Stimulated activated CD4-positive, alpha-beta T cell treated with anti-CD3 and anti-CD28 coated beads, Interleukin-4, amount 100 ng/mL, for 1 hour (primary cell): ENCODE measurements at places on chromosomes 6 and 20.
A peak's percentile ranks its signal among the peaks of the same experiment; 100 is the strongest.

DNA sequence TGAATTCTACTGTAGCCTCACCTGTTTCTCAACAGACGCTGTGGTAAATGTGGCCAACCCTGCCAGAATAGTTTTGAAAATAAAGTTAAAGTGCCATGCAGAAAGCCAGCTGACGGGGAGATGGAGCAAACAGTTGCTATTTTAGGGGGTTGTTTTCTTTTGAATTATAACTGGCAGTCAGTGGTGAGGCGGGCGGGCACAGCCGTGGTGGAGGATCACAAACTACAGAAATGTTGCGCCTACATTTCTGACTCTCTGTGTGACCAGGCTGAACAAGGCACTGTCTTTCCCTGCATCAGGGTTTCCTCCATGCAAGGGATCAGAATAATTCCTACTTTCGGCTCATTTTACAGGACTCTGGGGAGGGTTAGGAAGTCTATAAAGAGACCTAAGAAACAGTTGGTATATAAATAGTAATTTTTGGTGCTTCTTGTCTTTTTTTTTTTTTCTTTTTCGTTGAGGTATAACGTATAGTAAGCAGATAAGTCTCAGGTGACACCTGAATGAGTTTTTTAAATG lies 17.2 kb downstream of the CHMP4B start:
- no peak for DNase-seq

DNA sequence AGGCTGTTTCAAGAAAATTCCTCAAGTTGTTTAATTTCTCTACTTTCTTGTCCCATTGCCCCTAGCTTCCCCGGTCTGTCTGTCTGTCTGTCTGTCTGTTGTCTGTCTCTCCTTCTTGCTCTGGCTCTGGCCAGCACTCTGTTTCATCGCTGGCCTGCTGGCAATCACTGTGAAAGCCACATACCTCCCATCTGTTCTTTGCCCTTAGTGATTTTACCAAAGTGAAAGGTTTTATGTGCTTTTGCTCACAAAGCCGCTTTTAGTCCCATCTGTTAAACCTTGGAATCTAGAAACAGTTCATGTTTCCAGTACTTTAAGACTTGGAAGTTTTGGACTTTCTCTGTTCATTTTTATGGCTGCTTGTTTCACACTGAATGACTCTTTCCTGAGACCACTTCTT lies 87.8 kb upstream of the EXOC2 start:
- DNase-seq: no peak

DNA sequence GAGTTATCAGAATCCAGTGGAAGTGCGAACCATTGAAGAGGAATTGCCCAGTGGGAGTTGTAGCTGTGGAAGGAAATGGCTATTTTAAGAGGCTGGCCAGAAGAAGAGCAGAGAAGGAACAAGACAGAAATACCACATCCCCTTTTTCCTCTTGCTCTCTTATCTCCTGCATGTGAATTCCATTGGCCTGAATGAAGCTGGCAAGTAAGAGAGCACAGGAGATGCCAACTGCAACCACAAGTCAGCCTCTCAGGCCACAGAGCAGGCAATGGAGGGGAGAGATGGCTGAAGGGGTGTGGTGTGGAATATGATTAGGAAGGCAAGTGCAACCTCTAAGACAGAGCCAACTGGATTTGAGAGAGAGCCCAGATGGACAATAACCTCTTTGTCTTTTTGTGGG lies 362.7 kb upstream of the IMPG1 start:
- no peak for DNase-seq

GRCh38 chr6:76574746-76575145 lies 502.3 kb upstream of the IMPG1 start:
- no peak for DNase-seq

DNA sequence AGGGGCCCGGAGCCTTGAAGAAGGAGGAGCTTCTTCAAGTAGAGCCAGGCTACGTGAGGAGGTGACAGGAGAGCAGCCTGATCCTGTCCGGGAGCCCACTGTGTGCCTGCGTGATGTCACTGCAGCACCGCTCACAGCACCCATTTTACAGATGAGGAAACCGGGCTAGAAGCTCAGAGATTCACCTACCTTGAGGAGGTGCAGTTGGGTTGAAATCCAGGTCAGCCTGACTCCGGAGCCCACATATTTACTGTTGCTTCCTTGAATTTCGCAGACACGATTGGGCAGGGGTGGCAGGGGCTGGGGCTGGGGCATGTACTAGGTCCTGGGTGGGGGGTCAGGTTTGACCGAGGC lies 12.5 kb downstream of the VSTM2L start:
- DNase-seq: no peak

DNA sequence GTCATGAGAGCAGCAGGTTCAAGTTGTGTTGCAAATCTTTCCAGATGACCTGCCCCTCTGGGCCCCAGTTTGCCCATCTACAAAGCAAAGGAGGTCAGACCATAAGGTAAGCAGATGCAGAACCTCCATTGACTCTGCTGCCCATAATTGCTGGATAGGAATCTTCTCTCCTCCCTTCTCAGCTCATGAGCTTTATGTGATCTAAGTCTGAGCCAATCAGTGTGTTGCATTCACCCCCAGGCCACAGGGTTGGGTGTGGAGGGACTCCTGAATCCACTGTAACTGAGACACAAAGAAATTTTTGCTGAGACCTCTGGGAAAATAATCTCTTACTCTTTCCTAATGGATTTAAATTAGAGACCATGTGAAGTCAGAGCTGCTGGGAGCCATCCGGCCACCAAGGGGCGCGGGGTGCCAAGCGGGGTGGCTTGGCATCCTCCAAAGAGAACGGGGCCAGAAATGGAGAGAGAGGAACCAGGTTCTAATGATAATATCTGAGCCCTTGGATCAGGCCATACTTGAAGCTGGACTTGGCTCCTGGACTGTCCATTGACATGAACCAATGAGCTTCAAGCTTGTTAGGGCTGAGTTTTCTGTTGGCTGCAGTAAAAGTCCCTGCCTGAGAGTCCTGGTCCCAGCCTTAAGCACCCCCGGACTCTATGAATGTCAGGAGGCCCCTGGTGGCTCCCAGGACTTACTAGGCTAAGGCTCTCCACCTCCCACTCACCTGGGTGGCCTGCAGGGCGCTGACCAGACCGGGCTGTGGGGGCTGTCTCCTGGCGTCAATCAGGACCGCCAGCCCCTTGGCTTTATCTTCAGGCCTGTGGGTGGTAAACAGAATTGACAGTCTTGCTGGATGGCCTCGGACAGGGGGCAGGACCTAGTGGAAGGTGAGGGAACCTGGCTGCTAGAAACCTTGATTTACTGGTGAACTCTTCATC lies 32.8 kb downstream of the KIAA1755 start:
- no peak for DNase-seq

- no peak for DNase-seq
These were observed 149.2 kb downstream of the JARID2 start for GRCh38 chr6:15395087-15395486.

DNA sequence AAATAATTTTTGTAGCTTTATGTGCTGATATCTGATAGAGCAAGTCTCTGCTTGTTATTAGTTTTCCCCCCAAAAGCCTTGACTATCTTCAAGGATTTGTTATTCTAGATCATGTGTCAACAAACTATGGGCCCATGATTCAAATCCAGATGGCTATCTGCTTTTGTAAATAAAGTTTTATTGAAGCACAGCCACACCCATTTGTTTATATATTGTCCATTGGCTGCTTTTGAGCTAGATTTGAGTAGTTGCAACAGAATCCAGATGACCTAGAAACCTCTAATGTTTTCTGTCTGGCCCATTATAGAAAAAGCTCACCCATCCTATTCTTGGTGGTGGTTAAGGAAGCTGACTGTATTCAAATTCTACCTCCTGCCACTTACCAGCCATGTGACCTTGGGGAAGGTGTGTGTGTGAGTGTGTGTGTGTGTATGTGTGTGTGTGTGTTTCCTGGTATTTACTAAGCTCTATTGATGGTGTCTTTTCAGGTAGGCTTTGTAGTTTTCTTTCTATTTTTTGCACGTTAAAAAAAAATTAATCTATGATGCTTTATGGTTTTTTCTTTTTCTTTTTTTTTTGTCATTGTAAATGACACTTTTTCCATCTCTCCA lies 1.3 kb upstream of the GTSF1L start:
- DNase-seq: no peak

DNA sequence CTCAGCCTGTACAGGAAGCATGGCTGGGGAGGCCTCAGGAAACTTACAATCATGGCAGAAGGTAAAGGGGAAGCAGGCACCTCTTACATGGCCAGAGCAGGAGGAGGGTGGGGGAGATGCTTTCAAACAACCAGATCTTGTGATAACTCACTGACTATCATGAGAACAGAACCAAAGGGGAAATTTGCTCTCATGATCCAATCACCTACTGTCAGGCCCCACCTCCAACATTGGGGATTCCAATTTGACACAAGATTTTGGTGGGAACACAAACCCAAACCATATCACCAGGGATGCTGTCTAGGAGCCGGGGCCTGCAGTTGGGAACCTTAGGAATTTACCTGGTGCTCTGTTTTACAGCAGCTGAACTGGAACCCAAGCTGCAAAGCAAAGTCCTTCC lies 191.1 kb upstream of the CITED2 start:
- no peak for DNase-seq

DNA sequence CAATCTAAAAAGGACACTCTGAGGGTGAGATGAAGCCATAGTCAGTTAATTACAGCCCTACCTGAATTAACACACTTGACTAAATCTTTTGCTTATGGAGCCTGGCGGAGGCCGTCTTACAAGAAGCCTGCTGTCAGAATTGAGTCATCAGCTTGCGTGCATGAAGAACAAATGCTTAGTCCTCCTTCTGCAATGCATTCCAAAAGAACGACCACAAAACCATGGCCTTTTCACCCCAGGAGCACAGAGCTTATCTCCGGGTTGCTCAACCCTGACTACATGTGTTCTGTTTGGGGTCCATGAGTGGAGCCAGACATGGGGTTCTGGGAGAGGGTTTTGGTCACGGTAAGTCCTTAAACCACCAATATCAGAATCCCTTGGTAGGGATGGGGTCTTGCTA lies 318.1 kb downstream of the CLIC5 start:
- DNase-seq: no peak

GRCh38 chr20:43448748-43449535 lies 8.8 kb upstream of the SRSF6 start:
- peak; percentile 30 for DNase-seq

GRCh38 chr6:99850841-99851240 lies 143.2 kb downstream of the MCHR2 start:
- DNase-seq: no peak

DNA sequence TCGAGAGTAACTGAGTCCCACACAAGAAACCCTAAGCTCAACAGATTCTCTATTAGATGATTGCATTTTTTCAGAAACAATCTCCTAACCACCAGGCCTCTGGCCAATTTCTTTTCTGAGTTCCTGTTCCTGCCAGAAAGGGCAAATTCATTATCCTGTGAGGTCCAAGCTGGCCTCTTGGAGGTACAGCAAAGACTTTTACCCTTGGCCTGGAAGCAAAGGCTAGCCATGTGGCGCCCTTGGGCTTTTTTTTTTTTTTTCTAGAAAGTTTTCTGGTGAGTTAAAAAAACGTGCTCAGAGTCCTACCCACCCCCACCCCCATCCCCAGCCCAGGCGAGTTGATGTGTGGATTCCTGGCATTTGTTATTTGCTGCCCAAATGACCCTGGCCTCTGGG lies 59.0 kb upstream of the EEF1A1 start:
- DNase-seq: no peak

GRCh38 chr6:159118924-159119323 lies 50.3 kb upstream of the FNDC1 start:
- DNase-seq: no peak

GRCh38 chr6:136890986-136891385 lies 31.1 kb upstream of the SLC35D3 start:
- DNase-seq: no peak

- DNase-seq: no peak
These were observed 274.1 kb downstream of the TFAP2A start for GRCh38 chr6:10140824-10141223.

GRCh38 chr6:141552031-141552430 lies 580.7 kb upstream of the GJE1 start:
- no peak for DNase-seq

GRCh38 chr6:89073014-89073620 lies 7.4 kb upstream of the PNRC1 start:
- DNase-seq: no peak

- peak; percentile 34 for DNase-seq
These were observed 81.4 kb downstream of the JARID2 start for GRCh38 chr6:15327271-15327670.

GRCh38 chr6:89301586-89302194 lies 13.4 kb downstream of the GABRR2 start:
- no peak for DNase-seq

- no peak for DNase-seq
These were observed 4.8 kb upstream of the SRSF12 start for GRCh38 chr6:89122625-89123024.
